Ascending aorta (tissue), 2 donors: ENCODE measurements at places on chromosomes 12 and 14.
A peak's percentile ranks its signal among the peaks of the same experiment; 100 is the strongest.

GRCh38 chr14:52033101-52033642, 35.7 kb downstream of the NID2 start:
- peak overlapping the region; percentile 39 for H3K27ac ChIP-seq
- no peaks in the 10 kb centered on the region for H3K27me3 ChIP-seq
- no peak for DNase-seq
- H3K4me1 ChIP-seq: no peaks in the 10 kb centered on the region
- no peaks in the 10 kb centered on the region for H3K36me3 ChIP-seq

- H3K36me3 ChIP-seq: peaks cover 15% of the 10 kb centered on the region
- no peak for DNase-seq
- H3K4me3 ChIP-seq: no peak overlapping the region
- no peak overlapping the region for H3K27ac ChIP-seq
- no peaks in the 10 kb centered on the region for H3K27me3 ChIP-seq
Observed at GRCh38 chr14:65631040-65631439, 218.5 kb downstream of the FUT8 start.

- no peaks in the 10 kb centered on the region for H3K4me1 ChIP-seq
- no peaks in the 10 kb centered on the region for H3K27me3 ChIP-seq
- no peaks in the 10 kb centered on the region for H3K36me3 ChIP-seq
- no peak overlapping the region for H3K4me3 ChIP-seq
Observed at GRCh38 chr12:55025508-55025907, 5.7 kb downstream of the NEUROD4 start.

DNA sequence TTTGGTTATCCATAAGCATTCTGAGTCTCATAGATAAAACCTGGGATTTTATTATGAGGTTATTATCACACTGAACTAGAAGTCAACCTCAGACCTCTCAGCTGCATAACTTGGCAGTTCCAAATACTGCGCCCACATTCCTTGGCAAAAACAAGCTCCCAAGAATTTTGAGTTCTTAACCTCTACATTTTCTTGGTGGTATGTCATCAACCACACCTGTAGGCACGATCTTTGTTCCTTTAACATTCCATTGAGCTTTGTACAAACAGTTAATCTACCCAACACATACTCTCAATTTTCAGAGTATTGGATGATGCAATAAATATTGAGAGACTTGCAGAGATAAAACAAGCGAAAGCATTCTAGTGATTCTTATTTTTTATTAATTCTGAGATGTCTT, 371.8 kb upstream of the PRICKLE1 start:
- H3K27me3 ChIP-seq: no peaks in the 10 kb centered on the region
- no peak overlapping the region for H3K4me3 ChIP-seq
- no peaks in the 10 kb centered on the region for H3K36me3 ChIP-seq
- DNase-seq: no peak
- H3K27ac ChIP-seq: no peak overlapping the region

GRCh38 chr14:50882932-50883826, 11.3 kb downstream of the ABHD12B start:
- H3K27ac ChIP-seq: no peak overlapping the region
- no peak for DNase-seq
- H3K4me1 ChIP-seq: no peaks in the 10 kb centered on the region
- no peaks in the 10 kb centered on the region for H3K36me3 ChIP-seq
- H3K4me3 ChIP-seq: no peak overlapping the region

- H3K4me1 ChIP-seq: no peaks in the 10 kb centered on the region
- no peak overlapping the region for H3K4me3 ChIP-seq
- no peak overlapping the region for H3K27ac ChIP-seq
- H3K27me3 ChIP-seq: no peaks in the 10 kb centered on the region
- DNase-seq: no peak
Observed at GRCh38 chr14:61435563-61436337, 114.4 kb downstream of the PRKCH start.

- peaks cover 6% of the 10 kb centered on the region for H3K36me3 ChIP-seq
- no peak for DNase-seq
- no peak overlapping the region for H3K4me3 ChIP-seq
Observed at GRCh38 chr12:106080791-106081170, 58.0 kb downstream of the NUAK1 start.

DNA sequence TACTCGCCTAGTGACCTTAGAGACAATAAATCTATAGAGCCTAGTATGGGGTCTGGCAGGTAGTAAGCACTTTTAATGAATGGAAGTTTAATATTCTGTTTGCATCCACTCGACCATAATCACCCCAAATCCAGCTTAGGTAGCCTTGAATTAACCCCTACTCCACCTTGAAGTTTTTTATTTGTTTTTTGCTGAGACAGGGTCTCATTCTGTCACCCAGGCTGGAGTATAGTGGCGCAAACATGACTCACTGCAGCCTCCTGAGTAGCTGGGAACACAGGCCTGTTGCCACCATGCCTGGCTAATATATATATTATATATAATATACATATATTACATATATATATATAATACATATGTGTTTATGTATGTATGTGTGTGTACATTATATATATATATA, 38.8 kb downstream of the MDM2 start:
- H3K27ac ChIP-seq: no peak overlapping the region
- H3K27me3 ChIP-seq: no peaks in the 10 kb centered on the region
- no peak overlapping the region for H3K4me3 ChIP-seq
- H3K4me1 ChIP-seq: no peaks in the 10 kb centered on the region
- DNase-seq: no peak

GRCh38 chr14:57746563-57746962, 119.3 kb downstream of the SLC35F4 start:
- H3K4me3 ChIP-seq: no peak overlapping the region
- no peak overlapping the region for H3K27ac ChIP-seq
- no peaks in the 10 kb centered on the region for H3K36me3 ChIP-seq
- H3K4me1 ChIP-seq: no peaks in the 10 kb centered on the region
- DNase-seq: no peak
